ENCODE measurements at places on chromosomes 2 and 18. TPM values are rescaled to one million over a fixed set of nuclear protein-coding genes. Genes with fewer than 3 reads are reported as not detected.

Gene LYG2
- total RNA-seq, result not detected

Gene PLEKHM3
- total RNA-seq, result 5.8 TPM

Gene HOXD9
- total RNA-seq, result not detected

Gene UGT1A5
- not detected for total RNA-seq

Gene REV1
- total RNA-seq, result 34.3 TPM

Gene GDF7
- total RNA-seq, result 0.06 TPM

Gene TBR1
- total RNA-seq, result not detected

Gene UGT1A9
- total RNA-seq, result not detected

Gene CRYGC
- total RNA-seq, result not detected

Gene ALPG
- total RNA-seq, result 0.56 TPM

Gene TMEM247
- total RNA-seq, result not detected

Gene GAL3ST2
- not detected for total RNA-seq

Gene GALNT5
- total RNA-seq, result 0.06 TPM

Gene TLX2
- total RNA-seq, result 0.17 TPM

Gene AQP12B
- total RNA-seq, result not detected

Gene APCDD1
- 3.0 TPM for total RNA-seq

Gene ASPRV1
- 0.95 TPM for total RNA-seq

Gene MOB1A
- total RNA-seq, result 93.9 TPM

Gene NOSTRIN
- total RNA-seq, result not detected

Gene CCDC121
- 1.5 TPM for total RNA-seq

Gene SIX3
- 0.21 TPM for total RNA-seq

Gene NETO1
- total RNA-seq, result 19.3 TPM

Gene IL1A
- total RNA-seq, result 0.74 TPM

Gene SPR
- 10.7 TPM for total RNA-seq

Gene APLF
- 4.9 TPM for total RNA-seq

Gene TWSG1
- 19.1 TPM for total RNA-seq

Gene HOXD3
- not detected for total RNA-seq

Gene KCNIP3
- total RNA-seq, result 1.9 TPM

Gene FAM168B
- total RNA-seq, result 61.9 TPM

Gene REG3A
- not detected for total RNA-seq

Gene CAPN14
- total RNA-seq, result 0.08 TPM

Gene MLPH
- 17.0 TPM for total RNA-seq

Gene C1QL2
- 0.88 TPM for total RNA-seq

Gene NTSR2
- total RNA-seq, result not detected

Gene SATB2
- total RNA-seq, result 5.1 TPM
